H9 (cell line): ENCODE measurements at places on chromosomes 7 and 10.
A peak's percentile ranks its signal among the peaks of the same experiment; 100 is the strongest.

DNA sequence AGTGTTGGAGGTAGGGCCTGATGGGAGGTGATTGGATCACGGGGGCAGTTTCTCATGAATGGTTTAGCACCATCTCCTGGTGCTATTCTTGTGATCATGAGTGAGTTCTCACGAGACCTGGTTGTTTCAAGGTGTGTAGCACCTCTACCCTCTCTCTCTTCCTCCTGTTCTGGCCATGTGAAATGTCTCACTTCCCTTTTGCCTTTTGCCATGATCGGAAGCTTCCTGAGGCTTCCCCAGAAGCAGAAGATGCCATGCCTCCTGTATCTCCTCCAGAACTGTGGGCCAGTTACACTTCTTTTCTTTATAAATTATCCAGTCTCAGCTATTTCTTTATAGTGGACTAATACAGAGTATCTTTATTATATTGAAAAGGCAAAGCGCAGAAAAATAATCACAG, 90.1 kb downstream of the FAM171A1 start:
- DNase-seq, result no peak

GRCh38 chr10:132320654-132321469, 11.1 kb upstream of the LRRC27 start:
- DNase-seq, result no peak

- DNase-seq, result no peak
Measured at GRCh38 chr10:126808103-126808502, 97.1 kb upstream of the DOCK1 start.

DNA sequence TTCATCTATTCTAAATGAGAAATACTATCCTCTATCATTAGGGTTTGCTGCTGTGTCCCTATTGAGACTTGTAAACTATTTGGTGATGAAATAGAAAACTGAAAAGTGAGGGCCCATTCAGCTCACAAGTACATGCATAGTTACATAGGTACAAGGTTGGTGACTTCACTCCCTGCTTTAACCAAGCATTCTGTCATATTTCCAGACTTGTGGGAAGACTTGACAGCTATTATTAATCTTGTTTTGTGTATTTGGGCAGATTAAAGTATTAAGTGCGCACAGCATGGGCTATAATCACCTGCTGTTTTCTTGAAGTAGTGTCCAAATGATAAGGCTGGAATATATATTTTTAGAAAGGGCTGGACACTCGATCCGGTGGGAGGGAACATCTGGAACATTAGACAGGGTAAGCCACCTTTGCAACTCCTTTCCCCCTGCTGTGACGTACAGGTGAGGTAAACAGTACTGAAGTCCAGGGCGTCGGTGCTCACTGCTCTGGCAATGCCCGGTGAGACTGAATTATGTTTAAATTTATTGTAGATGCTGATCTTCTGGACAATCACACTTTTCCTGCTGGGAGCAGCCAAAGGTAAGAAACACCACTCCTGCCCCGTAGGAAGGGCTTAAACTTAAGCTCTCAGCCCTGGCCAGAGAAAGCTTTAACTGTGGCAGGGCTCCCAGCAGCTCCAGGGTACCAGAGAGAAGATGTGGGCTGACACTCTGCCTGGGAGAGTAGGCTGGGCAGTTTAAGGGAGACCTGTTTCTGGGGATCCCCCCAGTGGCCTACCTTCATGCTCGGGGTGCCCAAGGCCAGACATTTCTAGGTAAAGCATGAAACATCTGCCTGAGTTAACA, at the start of gene PNLIPRP1:
Gene PNLIPRP1, plus strand, starts transcription at position 370 of the 855 bp plus-strand sequence. Its CDS starts 171 bp downstream, at position 541.
- DNase-seq, result no peak

DNA sequence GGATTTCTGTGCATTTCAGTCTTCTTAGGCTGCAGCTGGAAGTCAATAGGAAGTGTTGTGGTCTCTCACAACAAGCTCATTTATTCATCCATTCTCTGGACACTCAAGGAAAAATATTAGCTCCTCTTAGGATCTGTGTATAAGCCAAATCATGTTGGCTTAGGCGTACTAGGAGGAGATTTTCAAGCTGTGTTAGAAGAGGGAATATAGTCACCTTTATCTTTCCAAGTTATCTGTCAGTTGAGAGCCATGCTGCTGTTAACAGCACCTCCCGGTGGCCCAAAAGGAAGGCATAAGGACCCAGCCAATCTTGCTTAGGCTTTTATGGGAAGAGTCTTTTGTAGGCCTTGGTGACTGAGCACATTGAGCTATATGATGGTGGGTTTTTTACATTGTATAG, 220.0 kb downstream of the LRMDA start:
- peak; percentile 35 for DNase-seq

- no peak for DNase-seq
Measured at GRCh38 chr7:72317341-72317740, 94.8 kb downstream of the CALN1 start.

- DNase-seq, result no peak
Measured at GRCh38 chr10:33306126-33306525, 28.3 kb downstream of the NRP1 start.

GRCh38 chr10:75617485-75618155, 186.2 kb downstream of the LRMDA start:
- no peak for DNase-seq

- DNase-seq, result no peak
Measured at GRCh38 chr7:45268013-45268412, 110.4 kb downstream of the RAMP3 start.

DNA sequence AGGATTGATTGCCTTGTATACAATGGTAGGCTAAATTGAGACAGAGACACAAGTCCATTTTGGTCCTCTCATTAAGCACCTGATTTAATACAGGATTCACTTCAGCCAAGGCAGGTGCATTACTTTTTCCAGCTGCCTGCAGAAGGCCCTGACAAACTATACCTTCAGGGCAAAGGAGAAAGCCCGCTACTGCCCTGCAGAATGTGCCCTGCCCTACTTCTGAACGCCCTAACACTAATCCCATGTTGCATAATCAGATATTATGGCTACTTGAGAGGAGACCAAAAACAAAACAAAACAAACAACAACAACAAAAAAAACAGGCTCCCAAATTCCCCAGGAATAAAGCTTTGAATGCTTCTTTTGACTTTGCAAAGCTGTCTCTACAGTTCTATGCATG, 116.9 kb upstream of the ABI1 start:
- no peak for DNase-seq

GRCh38 chr7:7080802-7081201, 101.5 kb upstream of the C1GALT1 start:
- DNase-seq, result no peak

- no peak for DNase-seq
Measured at GRCh38 chr7:105219771-105220160, 169.0 kb downstream of the SRPK2 start.

- DNase-seq, result no peak
Measured at GRCh38 chr7:15000157-15000556, 97.6 kb upstream of the DGKB start.

- no peak for DNase-seq
Measured at GRCh38 chr10:34392641-34393170, 422.4 kb downstream of the PARD3 start.
